ENCODE measurements at places on chromosomes 16 and 17. TPM values are rescaled to one million over a fixed set of nuclear protein-coding genes. Genes with fewer than 3 reads are reported as not detected.

DNA sequence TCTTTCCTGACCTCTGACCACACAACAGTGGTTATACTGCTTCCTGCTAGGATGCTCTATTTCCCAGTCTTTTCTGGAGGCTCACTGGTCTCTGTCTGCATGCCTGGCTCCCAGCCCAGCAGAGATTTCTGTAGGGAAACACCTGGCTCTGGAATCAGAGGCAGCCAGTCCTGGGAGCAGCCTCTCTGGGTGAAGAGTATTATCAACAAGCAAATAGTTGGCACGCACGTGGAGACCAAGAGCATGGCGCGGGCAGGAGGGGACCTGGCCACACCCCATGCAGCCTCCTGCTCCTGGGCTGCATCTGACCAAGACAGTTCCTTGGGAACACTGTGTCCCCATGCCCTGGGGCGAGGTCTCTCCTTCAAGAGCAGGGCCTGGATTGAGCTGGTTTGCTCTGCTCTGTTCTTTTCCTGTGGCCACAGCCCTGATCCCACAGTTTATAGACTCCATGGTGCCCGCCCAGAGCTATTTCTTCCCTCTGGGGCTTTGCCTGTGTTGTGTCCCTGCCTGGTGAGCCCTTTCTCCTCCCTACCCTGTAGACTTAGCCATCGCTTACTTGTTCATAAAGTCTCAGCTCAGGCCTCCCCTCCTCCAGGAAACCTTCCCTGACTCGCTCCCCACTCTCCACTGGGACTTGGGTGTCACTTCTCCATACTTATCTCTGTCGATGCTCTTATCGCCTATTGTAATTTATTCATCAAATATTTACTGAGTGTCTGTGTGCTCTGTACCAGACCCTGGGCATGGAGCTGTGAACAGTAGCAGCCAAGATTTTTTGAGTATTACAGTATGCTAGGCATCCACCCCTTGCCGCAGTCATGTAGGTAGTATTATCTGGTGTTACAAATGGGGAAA, 60.6 kb downstream of the SCNN1B start:
- H3K27ac ChIP-seq: no peak overlapping the region
- no peak overlapping the region for H3K4me3 ChIP-seq
- no peaks in the 10 kb centered on the region for H3K4me1 ChIP-seq
- H3K27me3 ChIP-seq: no peaks in the 10 kb centered on the region
- no peaks in the 10 kb centered on the region for H3K36me3 ChIP-seq

DNA sequence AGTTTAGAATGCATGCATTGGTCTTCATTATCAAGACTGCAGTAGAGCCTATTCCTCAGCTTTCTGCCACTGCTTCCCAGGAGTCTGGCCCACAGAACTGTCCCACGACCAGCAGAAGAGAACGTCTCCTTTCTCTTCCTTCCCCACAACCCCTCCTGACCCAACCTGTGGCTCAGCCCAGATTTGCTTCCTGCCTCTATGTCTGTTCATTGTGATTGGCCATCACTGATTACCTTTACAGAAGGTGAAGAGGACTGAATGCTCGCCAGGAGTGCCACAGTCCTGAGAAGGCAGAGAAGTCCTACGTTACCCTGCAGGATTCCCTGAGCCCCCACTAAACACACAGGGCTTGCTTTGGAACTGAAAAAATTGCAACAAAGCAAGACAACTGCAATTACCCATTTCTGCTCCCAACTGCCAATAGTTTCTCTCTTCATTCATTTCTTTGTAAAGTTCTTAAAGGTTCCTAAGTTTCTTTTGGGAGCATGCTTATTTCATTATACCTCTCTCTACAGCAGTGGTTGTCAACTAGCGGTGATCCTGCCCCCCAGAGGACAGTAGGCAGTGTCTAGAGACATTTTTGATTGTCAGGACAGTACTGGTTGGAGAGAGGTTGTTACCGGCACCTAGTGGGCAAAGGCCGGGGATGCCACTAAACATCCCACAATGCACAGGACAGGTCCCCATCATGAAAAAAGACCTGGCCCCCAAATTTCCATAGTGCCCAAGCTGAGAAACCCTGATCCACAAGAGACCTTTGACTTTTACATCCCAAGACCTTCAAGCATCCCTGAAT, 4.5 kb upstream of the NAT9 start:
- H3K27ac ChIP-seq: no peak overlapping the region
- DNase-seq: peak; percentile 57
- H3K27me3 ChIP-seq: no peaks in the 10 kb centered on the region
- no peaks in the 10 kb centered on the region for H3K4me1 ChIP-seq
- H3K36me3 ChIP-seq: peaks cover 28% of the 10 kb centered on the region
- no peak overlapping the region for H3K4me3 ChIP-seq

Gene KRTAP4-1
- not detected for polyA plus RNA-seq

- no peaks in the 10 kb centered on the region for H3K27me3 ChIP-seq
- no peak overlapping the region for H3K27ac ChIP-seq
- no peak overlapping the region for H3K4me3 ChIP-seq
- no peak for DNase-seq
- H3K36me3 ChIP-seq: no peaks in the 10 kb centered on the region
- no peaks in the 10 kb centered on the region for H3K4me1 ChIP-seq
These were observed 107.0 kb downstream of the RMI2 start for GRCh38 chr16:11452298-11452697.

DNA sequence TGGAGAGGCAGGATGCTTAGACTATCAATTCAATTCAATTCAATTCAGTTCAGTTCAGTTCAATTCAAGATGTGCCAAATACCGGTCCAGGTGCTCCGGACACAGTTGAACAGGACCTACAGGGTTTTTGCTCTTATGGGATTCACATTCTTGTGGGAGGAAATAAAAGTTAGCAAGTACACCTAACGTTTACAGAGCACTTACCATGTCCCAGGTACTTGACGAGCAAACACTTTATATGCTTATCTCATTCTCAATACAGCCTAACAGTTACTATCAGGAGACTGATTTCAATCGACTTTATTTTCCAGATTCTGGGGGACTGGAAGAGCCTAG, 467 bp upstream of the GDE1 start:
- H3K4me3 ChIP-seq: peak overlapping the region; percentile 82
- H3K27ac ChIP-seq: peak overlapping the region; percentile 96
- DNase-seq: no peak
- peaks cover 24% of the 10 kb centered on the region for H3K4me1 ChIP-seq
- H3K27me3 ChIP-seq: no peaks in the 10 kb centered on the region

GRCh38 chr16:31464348-31464769, 5.1 kb downstream of the ARMC5 start:
- peaks cover 56% of the 10 kb centered on the region for H3K36me3 ChIP-seq
- peaks cover 3% of the 10 kb centered on the region for H3K4me1 ChIP-seq
- no peaks in the 10 kb centered on the region for H3K27me3 ChIP-seq
- no peak overlapping the region for H3K27ac ChIP-seq

GRCh38 chr16:608019-608418, 18.2 kb downstream of the RAB40C start:
- H3K27ac ChIP-seq: no peak overlapping the region
- peaks cover 32% of the 10 kb centered on the region for H3K36me3 ChIP-seq
- H3K4me3 ChIP-seq: no peak overlapping the region
- H3K4me1 ChIP-seq: no peaks in the 10 kb centered on the region
- no peak for DNase-seq
- H3K27me3 ChIP-seq: no peaks in the 10 kb centered on the region

DNA sequence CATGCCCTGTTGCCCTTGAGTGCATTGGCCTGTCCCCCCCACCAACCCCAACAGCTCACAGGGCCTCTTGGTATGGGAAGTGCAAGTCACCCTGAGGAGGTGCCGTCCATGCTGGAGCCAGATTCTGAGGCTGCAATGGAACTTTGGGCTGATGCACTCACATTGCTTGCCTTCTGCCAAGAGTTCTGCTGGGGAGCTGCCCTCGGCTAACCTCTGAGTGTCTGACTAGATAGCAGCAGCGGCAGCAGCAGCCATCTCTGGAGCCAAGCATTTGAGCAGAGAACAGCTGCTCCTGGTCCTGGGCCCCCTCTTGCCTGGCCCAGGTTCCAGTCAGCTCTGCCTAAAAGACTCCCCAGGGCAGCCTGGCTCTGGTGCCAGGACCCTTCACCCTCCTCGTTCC, 61.5 kb downstream of the GNAO1 start:
- H3K36me3 ChIP-seq: no peaks in the 10 kb centered on the region
- H3K4me3 ChIP-seq: no peak overlapping the region
- H3K27me3 ChIP-seq: no peaks in the 10 kb centered on the region
- no peaks in the 10 kb centered on the region for H3K4me1 ChIP-seq
- DNase-seq: no peak
- H3K27ac ChIP-seq: no peak overlapping the region

- H3K27me3 ChIP-seq: no peaks in the 10 kb centered on the region
- peak overlapping the region; percentile 72 for H3K4me3 ChIP-seq
- H3K36me3 ChIP-seq: no peaks in the 10 kb centered on the region
- peak; percentile 87 for DNase-seq
- peaks cover 2% of the 10 kb centered on the region for H3K4me1 ChIP-seq
- H3K27ac ChIP-seq: peak overlapping the region; percentile 90
These were observed 147.2 kb downstream of the SPECC1 start for GRCh38 chr17:20156196-20157000.

DNA sequence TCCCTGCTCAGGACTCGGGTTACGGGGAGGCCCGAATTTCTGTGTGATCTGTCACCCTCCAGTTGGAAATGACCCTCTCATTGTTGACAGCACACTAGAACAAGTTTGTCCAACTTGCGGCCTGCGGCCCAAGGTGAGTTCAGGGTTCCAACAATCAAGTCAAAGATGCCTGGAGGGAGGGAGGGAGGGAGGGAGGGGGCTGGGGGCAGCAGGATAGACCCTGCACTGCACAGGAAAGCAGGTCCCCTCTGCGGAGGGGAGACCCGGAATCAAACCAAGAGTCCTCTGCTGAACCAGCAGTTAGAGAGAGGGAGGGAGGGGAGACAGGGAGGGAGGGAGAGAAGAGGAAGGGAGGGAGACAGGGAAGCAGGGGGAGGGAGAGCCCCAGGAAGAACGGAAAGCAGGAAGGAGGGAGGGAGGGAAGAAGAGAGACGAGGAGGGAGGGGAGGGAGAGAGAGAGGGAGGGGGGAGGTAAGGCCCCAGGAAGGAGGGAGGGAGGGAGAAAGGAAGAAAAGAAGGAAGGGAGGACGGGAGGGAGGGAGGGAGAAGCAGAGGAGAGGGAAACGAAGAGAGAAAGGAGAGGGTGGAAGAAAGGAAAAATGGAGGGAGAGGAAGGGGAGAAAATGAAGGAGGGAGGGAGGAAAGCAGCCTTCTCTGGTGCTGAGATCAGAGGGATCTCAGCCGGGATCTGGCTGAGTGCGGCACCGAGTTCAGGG, 96.7 kb upstream of the CDH5 start:
- H3K27me3 ChIP-seq: no peaks in the 10 kb centered on the region
- DNase-seq: no peak
- H3K27ac ChIP-seq: no peak overlapping the region
- H3K4me3 ChIP-seq: peak overlapping the region; percentile 4
- H3K36me3 ChIP-seq: no peaks in the 10 kb centered on the region
- H3K4me1 ChIP-seq: peaks cover 8% of the 10 kb centered on the region

Gene DNAI2
- polyA plus RNA-seq: not detected

Gene PPY
- not detected for polyA plus RNA-seq

GRCh38 chr16:47045023-47045422, 71.5 kb upstream of the DNAJA2 start:
- H3K27ac ChIP-seq: no peak overlapping the region
- no peak for DNase-seq
- H3K36me3 ChIP-seq: no peaks in the 10 kb centered on the region

GRCh38 chr16:24896439-24896838, 50.7 kb downstream of the SLC5A11 start:
- no peak overlapping the region for H3K4me3 ChIP-seq
- DNase-seq: no peak
- H3K27ac ChIP-seq: no peak overlapping the region
- H3K4me1 ChIP-seq: no peaks in the 10 kb centered on the region
- H3K27me3 ChIP-seq: no peaks in the 10 kb centered on the region
- peaks cover 2% of the 10 kb centered on the region for H3K36me3 ChIP-seq

- H3K27ac ChIP-seq: no peak overlapping the region
- H3K36me3 ChIP-seq: no peaks in the 10 kb centered on the region
- H3K4me3 ChIP-seq: no peak overlapping the region
These were observed 273.8 kb downstream of the C16orf95 start for GRCh38 chr16:87043231-87044031.

DNA sequence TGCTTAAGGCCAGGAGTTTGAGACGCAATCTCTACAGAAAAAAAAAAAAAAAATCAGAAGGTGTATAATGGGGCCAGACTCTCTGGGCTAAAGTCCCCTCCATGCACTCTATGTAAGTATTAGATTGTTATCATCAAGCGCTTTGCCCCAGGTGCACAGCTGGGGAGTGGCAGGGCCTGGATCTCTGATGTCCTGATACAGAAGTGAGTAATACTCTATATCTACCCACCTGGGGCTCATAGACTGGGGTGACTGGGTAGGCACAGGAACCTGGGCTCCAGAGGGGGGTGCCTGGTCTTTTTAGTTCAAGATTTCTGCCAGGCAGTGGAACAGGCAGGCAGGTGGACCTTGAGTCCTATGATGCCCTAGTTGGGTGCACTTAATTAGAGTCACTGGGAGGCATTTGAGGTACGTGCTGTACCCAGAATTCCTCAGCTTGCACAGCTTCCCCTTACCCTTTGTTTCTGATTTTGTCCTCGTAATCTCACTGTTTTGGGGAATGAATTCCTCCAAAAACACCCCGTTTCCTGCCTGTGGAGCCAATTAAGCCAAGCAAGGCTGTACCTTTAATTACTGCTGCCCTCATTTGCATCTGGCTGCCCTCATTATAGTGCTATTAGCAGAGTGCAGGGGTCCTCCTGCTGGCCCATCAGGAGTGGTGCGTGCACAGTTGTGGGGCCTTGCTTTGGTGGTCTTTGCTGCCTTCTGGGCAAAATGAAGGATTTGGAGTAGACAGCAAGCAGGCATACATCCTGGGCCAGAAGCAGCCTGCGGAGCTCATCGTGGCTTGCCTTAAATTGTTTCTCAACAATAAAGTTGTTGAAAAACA, 239.0 kb downstream of the SNX29 start:
- H3K4me3 ChIP-seq: no peak overlapping the region
- peaks cover 22% of the 10 kb centered on the region for H3K4me1 ChIP-seq
- H3K36me3 ChIP-seq: no peaks in the 10 kb centered on the region

Gene CORO7
- 48.1 TPM for polyA plus RNA-seq

GRCh38 chr17:39208893-39209292, 8.8 kb downstream of the RPL19 start:
- H3K4me3 ChIP-seq: no peak overlapping the region
- H3K36me3 ChIP-seq: peaks cover 3% of the 10 kb centered on the region
- H3K4me1 ChIP-seq: no peaks in the 10 kb centered on the region
- H3K27me3 ChIP-seq: peaks cover 43% of the 10 kb centered on the region

Gene CD7
- 8.8 TPM for polyA plus RNA-seq

- no peak overlapping the region for H3K27ac ChIP-seq
- peaks cover 10% of the 10 kb centered on the region for H3K4me1 ChIP-seq
- H3K36me3 ChIP-seq: peaks cover 2% of the 10 kb centered on the region
- H3K27me3 ChIP-seq: no peaks in the 10 kb centered on the region
- DNase-seq: peak; percentile 38
These were observed 45.7 kb downstream of the OMG start for GRCh38 chr17:31251105-31251969.

GRCh38 chr16:65032387-65032786, 89.5 kb downstream of the CDH11 start:
- H3K36me3 ChIP-seq: no peaks in the 10 kb centered on the region
- no peak for DNase-seq
- no peak overlapping the region for H3K4me3 ChIP-seq
- H3K4me1 ChIP-seq: no peaks in the 10 kb centered on the region
- H3K27me3 ChIP-seq: no peaks in the 10 kb centered on the region

Measured in small intestine (tissue), 16 donors.